ENCODE measurements at places on chromosomes 3 and 15.

- DNase-seq: no peak
Observed at GRCh38 chr15:96293441-96293840, 37.1 kb upstream of the NR2F2 start.

DNA sequence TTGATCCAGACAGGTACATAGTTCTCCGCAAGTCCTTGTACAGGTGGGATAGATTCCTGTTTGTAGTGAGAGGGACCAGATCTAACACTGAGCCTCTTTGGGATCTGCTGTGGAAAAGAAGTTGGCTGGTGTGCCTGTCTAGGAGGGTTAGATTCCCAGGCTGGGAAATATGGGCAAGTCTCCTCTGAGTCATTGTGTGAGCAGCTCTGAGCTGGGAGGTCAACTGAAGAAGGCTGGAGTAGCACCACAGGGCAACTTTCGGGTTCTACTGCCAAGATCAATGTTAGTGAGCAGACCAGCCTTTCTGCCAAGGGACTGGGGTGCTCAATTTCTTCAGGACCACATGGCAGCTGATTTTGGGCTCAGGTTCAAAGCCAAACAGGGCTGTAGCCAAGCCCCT, 33.4 kb downstream of the CLDN1 start:
- DNase-seq: no peak

GRCh38 chr15:54364961-54365360, 386.7 kb downstream of the UNC13C start:
- no peak for DNase-seq

DNA sequence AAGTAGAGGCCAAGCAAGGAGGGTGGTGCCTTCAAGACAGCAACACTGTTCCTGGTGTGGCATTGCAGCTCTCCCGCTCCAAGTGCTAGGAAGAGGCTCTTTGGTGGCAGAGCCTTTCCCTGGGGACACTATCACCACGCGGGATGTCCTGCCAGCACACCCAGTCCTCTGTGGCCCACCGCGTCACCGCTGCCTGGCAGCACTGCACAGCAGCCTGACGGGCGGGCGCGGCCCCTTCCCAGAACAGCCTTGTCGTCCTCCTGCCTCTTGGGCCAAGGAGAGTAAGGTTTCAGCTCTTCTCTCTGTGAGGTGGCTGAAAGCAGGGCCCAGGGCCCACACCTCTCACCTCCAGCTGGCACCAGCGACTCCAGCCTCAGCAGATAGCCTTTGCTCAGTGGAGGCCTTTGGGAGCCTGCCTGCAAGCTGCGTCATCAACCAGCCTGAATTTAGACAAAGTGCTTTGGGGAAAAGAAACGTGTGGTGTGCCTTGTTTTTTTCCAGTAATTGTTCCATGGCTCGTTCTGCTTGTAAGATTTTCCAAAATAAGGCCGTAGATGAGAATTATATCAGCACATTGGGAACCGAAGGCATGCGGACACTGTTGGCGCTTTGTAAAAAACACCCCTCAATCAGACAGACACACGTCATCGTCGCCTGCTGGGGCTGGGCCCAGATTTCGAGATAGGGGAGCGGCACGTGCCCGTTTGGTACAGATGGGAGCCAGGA, 65.0 kb downstream of the AAGAB start:
- no peak for DNase-seq

All from stimulated activated CD8-positive, alpha-beta memory T cell treated with anti-CD3 and anti-CD28 coated beads, Interleukin-7, amount 100 ng/mL, for 1 hour (primary cell).